ENCODE measurements at places on chromosomes 7 and 10.
A peak's percentile ranks its signal among the peaks of the same experiment; 100 is the strongest.

- no peak for DNase-seq
Observed at GRCh38 chr7:127418459-127418858, 26.0 kb upstream of the ZNF800 start.

GRCh38 chr7:41886262-41886900, 183.5 kb upstream of the INHBA start:
- no peak for DNase-seq

DNA sequence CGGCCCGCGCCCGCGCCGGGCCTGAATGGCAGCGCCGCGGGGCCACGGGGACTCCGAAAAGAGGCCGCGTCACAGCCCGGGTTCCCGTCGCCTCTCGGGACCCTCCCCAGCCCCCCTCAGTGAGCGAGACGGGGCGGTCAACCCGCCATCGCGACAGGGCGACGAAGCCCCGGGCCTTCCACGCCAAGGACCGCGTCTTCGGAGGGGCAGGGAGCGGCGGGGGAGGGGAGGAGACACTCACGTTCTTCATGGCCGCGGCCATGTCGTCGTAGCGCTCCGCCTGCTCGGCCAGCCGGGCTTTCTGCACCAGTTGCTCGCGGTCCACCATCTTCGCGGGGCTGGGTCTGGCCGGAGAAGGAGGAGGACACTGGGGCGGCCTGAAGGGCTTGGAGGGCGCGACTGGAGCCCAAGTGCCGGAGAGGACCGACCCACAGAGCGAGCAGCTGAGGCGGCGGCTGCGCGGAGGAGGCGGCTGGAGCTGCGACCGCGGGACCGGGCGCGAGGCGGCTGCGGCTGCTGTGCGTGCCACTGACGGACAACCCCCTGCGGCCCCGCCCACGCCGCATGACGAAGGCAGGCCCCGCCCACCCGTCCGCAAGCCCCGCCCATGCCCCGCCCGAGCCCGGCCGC, at the start of gene YWHAG:
TSS of gene YWHAG (minus strand) at position 511 of the 630 bp plus-strand sequence. CDS start at position 328, 183 bp downstream.
- peak; percentile 90 for DNase-seq

DNA sequence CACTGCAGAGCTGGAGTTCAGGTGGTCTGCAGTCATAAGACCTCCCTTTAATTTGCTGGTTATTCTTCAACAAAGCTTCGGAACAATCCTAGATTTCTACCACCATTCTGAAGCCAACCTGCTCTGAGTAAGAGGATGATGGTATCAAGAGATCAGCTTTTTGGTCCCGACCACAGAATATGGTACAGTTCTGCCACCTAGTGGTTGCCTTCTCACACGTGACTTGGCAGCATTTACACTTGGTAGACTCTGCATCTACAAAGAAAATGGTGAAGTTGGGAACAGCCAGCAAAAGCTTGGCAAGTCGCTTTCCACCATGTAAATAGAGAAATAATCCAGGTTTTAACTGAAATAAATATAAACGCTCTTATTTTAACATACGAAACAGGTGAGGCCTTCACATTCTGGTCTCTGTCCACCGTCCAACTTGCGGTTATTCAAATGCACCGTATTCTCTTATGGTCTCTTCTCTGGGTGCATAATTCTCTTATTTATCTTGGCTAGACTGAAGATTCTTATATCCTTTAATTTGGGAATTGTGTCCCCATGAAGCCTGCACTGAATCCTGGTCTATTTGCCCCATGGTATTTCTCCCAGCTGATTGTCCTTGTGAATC, 173.9 kb upstream of the GRM3 start:
- DNase-seq: no peak

DNA sequence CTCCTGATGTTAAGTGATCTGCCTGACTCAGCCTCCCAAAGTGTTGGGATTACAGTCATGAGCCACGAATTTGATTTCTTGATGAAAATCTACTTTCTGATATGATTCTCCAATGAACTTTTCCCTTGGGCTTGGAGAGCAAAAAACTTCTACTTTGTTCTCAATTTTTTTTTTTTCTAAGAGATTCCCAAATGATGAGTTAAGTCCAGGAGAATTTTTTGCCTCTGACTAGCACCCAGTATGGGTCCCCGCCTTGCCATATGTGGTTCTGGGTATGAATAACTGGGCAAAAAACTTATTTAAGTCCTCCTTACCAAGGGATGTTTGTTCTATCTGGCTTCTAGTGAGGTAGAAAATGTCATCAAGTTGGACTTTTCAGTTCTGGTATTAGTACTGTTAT, 147.9 kb upstream of the LYZL1 start:
- DNase-seq: no peak

GRCh38 chr7:2554661-2555111, 638 bp downstream of the BRAT1 start:
- no peak for DNase-seq

GRCh38 chr10:31171402-31172083, 139.9 kb upstream of the ZNF438 start:
- DNase-seq: no peak

- DNase-seq: no peak
Observed at GRCh38 chr10:28090506-28090905, 91.6 kb upstream of the ODAD2 start.

- DNase-seq: no peak
Observed at GRCh38 chr7:44819292-44819691, 22.8 kb downstream of the PPIA start.

DNA sequence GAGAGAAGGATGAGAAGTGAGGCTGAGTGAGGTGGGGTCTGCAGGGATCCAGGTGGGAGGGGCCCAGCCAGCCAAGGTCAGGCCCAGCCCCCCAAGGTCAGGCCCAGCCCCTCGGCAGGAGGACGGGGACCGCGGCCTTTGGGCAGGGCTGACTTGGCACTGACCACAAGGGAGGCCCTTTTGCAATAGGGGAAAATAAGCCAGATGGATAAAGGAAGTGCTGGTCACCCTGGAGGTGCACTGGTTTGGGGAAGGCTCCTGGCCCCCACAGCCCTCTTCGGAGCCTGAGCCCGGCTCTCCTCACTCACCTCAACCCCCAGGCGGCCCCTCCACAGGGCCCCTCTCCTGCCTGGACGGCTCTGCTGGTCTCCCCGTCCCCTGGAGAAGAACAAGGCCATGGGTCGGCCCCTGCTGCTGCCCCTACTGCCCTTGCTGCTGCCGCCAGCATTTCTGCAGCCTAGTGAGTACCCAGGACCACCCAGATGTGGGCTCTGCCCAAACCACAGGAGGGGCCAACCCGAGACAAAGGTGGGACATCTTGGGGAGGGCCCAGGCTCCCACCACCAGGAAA, at the start of gene PILRA:
TSS of gene PILRA (plus strand) at position 227 of the 571 bp plus-strand sequence. CDS start at position 397, 170 bp downstream.
- no peak for DNase-seq

DNA sequence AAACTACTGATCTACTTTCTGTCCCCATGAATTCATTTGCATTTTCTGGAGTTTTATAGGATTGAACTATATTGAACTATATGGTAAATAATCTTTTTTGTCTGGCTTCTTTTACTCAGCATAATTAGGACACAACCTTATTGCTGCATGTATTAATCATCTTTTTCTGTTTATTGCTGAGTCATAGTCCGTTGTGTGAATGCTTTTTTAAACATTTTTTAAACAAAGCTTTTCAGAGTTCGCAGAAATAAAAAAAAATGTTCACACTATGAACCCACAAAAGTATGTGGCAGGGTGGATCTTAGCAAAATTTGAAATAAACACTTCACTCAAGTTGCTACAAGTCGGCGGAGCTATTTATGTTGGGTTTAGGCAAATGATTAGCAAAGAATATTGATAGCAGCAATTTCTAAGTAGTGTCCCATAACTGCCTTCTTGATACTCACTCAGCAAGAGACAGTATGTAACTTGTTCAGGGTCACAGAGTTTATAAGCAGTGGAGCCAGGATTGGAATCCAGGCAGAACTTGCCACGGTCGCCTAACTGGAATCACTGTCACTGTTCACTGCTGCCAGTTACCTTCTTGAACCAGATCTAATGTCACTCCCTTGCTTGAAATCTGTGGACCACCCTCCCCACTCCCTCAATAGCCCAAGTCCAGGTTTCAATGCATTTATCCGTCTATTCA, 5.6 kb downstream of the CH25H start:
- no peak for DNase-seq

DNA sequence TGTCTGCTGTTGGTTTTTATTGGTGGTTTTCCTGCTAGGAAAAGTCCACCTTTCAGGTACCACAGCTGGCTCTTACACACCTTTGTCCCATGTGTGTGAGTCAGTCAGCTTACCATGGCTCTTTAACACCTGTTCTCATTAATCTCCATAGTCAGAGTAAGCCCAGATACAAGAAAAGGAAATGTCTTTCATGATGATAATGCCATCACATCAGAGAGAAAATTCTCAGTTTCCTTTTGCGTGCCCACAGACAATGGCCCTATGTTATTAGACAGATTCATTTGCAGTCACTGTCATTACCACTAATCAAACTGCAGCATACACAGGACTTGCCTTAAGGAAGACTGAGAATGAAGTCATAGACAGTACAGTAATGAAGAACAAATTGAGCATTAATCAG, 1583.6 kb upstream of the LRRTM3 start:
- no peak for DNase-seq

DNA sequence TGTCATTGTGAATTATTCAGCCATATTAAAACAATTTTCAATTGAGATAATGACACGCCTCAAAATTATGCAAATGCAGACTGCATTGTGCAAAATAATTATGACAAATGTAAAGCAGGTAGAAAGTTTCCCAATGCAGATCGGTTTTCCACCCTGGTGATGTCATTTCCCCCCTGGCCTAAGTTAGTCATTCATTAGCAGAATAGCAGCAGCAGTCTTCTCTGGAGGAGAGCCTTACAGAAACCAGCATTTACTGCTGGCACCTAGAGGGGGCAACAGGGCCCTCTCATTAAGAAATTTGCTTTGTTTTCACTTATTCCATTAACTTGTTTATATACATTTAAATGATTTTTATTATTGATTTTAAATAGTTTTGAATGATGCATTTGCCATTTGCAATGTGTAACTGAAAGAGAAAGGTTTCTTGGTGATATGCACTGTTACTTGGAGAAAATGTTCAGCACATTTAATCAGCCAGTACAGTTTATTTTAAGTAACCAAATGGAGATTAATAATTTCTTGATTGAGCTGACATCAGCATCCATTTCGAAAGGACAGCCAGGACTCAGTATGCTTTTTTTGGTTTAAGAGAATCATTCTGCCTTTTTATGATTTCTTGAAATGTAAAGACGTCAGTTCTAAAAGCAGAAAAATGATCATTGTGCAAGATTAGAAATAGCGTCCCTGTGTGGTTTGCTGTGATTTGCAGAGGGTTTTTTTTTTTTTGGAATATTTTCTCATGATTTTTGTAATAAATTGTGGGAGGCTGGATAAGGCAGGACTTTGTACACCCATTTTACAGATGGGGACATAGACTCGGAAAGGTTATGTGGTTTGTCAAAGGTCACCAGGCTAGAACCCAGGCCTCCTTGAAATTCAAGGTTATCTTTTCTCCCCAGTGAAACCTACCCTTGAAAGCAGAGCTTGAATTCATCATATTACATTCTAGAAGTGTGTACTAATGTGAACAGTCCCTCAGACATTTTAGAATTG, 3.5 kb downstream of the ARID5B start:
- no peak for DNase-seq

DNA sequence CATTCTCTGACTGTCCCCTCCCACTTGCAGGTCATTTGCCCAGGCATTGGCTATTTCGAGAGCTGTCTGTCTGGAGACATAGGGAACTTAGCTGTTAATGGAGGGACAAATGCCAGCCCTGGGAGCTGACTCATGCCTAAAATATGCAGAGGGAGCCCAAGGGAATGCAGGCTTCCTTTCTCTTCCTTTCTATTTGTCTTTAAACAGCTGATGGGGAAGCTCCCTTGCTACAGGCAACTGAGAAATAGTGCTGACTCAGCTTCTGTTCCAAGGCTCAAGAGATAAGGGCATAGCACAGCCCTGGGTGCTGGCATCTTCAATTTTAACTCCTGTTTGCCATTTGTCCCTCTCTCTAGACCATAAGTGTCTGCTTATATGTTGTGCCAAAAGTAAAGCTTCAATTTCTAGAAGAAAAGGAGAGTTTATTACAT, 82.7 kb upstream of the C1GALT1 start:
- no peak for DNase-seq

GRCh38 chr7:90857603-90858002, 261.5 kb downstream of the CDK14 start:
- DNase-seq: no peak

DNA sequence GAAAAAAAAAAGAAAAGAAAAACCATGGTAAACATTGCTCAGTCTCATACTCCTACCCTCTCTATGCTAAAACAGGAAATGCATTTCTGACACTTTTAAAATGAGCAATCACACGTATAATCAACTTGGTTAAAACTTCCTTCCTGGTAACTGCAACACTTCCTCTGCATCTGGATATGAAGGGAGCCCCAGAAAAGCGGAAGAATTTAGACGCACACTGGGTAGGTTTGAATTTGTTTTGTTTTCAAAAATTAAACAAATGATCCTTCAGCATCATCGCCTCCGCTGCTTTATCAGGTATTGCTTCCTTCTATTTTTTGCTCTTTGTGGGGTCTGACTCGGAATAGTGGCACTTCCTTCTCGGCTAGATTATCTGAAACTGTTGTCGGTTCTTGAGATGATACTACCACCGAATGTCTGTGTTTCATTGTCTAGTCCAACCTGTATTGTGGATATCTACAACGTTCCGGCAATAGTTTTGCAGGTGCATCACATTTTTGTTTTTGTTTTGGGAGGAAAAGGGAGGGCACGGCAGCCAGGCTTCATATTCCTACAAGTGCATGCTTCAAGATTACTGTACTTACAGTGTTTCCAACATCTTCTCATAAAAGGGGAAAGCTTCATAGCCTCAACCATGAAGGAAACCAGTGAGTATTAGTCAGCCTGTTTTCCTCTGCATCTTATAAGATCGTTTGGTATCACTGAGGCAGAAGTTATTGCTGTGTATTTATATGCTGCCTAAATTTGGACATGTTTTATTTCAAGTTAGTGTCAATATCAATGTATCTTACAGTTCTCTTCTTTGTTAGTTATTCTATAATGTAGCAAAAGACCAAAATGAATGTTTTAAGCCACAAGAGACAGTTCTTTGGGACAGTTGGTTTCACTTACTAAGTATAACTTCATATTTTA, at the start of gene PIK3CG:
TSS of gene PIK3CG (plus strand) at position 153 of the 912 bp plus-strand sequence. CDS start 2,280 bp downstream, outside the sequence.
- DNase-seq: no peak

GRCh38 chr7:2824026-2824677, 20.0 kb downstream of the GNA12 start:
- no peak for DNase-seq

DNA sequence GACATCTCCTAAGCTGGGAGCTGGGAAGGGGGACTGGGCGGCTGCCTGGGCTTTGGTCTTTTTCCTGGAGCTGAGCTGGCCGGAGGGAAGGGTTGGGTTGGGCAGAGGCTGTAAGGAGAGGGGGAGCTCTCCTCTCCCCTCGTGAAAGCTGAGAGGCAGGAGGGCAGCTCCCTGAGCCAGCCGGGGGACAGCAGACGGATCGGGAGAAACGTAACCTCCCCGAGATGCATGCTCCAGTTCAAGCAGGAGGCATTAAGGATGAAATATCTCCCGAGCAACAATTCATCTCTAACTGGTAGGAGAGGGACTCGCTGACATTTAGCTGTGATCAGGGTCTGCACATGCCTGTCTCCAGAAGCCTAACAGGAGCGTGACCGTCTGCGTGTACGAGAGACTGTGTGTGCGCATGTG, 19.9 kb upstream of the LBX1 start:
- DNase-seq: no peak
